ENCODE measurements at places on chromosomes 3 and 15. TPM values are rescaled to one million over a fixed set of nuclear protein-coding genes. Genes with fewer than 3 reads are reported as not detected.

Gene SOX14
- not detected for total RNA-seq

Gene EFHB
- total RNA-seq: 0.41 TPM

Gene P2RY14
- total RNA-seq: not detected

Gene DYNLT2B
- 26.1 TPM for total RNA-seq

Gene AAGAB
- 76.9 TPM for total RNA-seq

Gene CFAP100
- not detected for total RNA-seq

Gene CSPG5
- 1.2 TPM for total RNA-seq

Gene SLC28A2
- total RNA-seq: not detected

Gene C3orf20
- total RNA-seq: not detected

Gene MYRIP
- total RNA-seq: not detected

Gene CCNB2
- total RNA-seq: 114 TPM

Gene TRIM42
- not detected for total RNA-seq

Gene CHST13
- total RNA-seq: 0.98 TPM

Gene FAM107A
- not detected for total RNA-seq

Gene CP
- 3.4 TPM for total RNA-seq

Gene NEO1
- 35.9 TPM for total RNA-seq

Gene HCN4
- 0.22 TPM for total RNA-seq

Gene MESP1
- total RNA-seq: 7.2 TPM

Gene ACKR2
- total RNA-seq: 0.07 TPM

Gene PAK6
- 0.19 TPM for total RNA-seq

Gene SV2B
- 0.02 TPM for total RNA-seq

Gene FES
- total RNA-seq: 1.0 TPM

Gene SCN11A
- not detected for total RNA-seq

Gene CLDN18
- total RNA-seq: not detected

Gene P2RY13
- not detected for total RNA-seq

Gene EFCC1
- 0.06 TPM for total RNA-seq

Gene TTLL13
- 0.48 TPM for total RNA-seq

Gene SERF2
- 716 TPM for total RNA-seq

Gene ARL14
- 1.1 TPM for total RNA-seq

Gene TMEM207
- not detected for total RNA-seq

Gene XRN1
- total RNA-seq: 6.8 TPM

Gene OCA2
- total RNA-seq: 0.09 TPM

Gene GCNT3
- 149 TPM for total RNA-seq

Gene PARP16
- total RNA-seq: 9.1 TPM

Gene ELL3
- total RNA-seq: 2.2 TPM

Gene CHRM5
- 0.01 TPM for total RNA-seq

Gene ZKSCAN7
- not detected for total RNA-seq

Measured in A549 treated with CpdA at 1 μM for 4 hours (cell line).